ENCODE measurements at places on chromosomes 3 and 15.

DNA sequence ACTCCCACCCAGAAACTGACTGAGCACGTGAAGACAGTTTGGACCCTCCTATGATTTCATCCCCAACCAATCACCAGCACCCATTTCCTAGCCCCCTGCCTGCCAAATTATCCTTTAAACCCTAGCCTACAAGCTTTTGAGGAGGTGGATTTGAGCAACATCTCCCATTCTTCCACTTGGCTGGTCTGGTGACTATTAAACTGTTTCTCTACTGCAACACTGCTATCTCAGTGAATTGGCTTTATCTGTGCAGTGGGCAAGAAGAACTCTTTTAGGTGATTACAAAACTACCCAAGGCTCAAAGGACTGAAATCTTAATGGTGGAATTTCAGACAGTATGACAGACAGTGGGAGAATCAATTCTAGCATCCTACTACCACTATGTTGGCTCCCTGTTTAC is 57.6 kb downstream of the FOXB1 start:
- no peak for DNase-seq

DNA sequence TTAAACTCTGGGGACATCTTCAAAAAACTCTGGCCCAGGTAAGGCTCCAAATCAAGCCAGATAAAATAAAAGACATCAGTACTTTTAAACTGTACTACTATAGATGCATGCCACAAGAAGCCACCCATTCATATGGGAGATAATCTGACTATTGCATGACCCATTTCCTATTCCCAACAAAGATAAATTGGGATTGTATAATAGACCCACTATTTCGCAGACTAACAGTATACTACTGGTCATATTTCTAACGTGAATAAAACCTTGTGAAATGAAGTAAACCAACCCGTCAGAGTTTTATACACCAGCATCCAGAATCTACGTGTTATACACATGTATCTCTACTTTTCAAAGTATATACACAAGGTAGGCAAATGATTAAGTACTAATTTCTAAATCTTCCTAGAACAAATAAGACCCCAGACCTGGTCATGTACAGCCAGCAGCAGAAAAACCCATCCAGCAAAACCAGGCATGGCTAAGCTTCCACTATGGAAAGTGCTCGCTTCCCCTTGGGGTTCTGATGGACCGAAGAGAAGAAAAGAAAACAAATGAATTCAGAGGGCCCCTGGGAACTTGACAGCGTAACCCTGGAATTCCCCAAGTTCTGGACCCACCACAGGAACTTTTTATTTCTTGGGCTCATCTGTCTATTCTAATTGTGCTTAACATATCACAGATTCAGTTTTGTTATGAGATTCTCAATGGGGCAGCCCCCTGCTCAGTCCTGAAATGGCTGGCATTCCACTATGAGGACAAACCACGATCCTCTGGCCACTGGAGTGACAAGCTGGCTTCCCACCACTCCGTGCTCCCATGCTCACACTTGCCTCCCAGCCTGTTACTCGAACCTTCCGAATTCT is 69.1 kb downstream of the MB21D2 start:
- DNase-seq, result no peak

DNA sequence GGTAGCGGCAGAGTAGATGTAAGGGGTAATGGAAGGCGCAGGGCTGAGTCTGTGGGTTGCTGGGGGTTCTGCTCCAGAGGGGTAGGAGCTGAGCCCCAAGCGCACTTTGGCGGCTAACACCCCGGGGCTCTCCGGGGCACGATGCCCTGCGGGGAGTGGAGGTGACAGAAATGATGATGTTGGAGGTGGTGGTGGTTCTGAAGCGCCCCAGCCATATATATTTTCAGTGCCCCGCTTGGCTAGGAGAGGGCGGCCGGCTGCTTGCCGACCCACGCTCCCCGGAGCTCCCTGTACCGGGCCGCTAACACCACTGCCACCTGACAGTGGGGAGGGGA is 9.7 kb downstream of the ZIC4 start:
- DNase-seq, result no peak

- DNase-seq, result no peak
These were observed 28.2 kb downstream of the IDH2 start for GRCh38 chr15:90074023-90074422.

GRCh38 chr15:40338041-40338657 is 2.6 kb downstream of the CCDC9B start:
- peak; percentile 73 for DNase-seq

DNA sequence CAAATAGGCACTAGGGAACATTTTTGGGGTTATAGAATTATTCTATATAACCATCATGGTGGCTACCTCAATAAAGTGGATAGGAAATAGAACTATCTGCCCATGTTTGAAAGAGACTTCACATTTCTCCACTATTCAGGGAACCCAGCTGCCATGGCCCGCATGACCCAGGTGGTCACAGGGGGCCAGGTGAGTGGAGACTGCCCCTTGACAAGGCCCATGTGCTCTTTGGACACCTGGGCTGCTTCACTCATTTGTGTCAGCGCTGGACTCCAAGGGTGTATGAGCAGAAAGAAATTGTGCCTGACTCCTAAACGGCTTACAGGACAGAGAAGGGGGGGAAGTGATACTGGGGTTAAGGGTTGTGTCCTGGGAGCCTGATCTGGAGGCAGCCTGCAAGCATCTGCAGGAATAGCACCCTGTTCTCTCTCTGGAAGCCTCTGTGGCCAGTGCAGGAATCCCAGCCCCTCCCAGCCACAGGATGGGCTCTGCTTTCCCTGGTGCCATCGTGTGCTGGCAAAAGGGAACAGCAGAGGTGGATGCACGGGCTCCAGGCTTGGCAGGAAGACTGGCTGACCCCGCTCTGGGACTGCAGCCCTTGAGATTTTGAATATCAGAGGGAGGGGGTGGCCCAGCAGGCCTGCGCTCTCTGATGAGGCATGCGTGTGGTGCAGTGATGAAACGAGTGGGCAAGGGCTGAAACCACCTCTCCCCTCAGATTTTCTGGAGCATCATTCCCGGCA is 9.1 kb upstream of the C3orf22 start:
- DNase-seq, result no peak

DNA sequence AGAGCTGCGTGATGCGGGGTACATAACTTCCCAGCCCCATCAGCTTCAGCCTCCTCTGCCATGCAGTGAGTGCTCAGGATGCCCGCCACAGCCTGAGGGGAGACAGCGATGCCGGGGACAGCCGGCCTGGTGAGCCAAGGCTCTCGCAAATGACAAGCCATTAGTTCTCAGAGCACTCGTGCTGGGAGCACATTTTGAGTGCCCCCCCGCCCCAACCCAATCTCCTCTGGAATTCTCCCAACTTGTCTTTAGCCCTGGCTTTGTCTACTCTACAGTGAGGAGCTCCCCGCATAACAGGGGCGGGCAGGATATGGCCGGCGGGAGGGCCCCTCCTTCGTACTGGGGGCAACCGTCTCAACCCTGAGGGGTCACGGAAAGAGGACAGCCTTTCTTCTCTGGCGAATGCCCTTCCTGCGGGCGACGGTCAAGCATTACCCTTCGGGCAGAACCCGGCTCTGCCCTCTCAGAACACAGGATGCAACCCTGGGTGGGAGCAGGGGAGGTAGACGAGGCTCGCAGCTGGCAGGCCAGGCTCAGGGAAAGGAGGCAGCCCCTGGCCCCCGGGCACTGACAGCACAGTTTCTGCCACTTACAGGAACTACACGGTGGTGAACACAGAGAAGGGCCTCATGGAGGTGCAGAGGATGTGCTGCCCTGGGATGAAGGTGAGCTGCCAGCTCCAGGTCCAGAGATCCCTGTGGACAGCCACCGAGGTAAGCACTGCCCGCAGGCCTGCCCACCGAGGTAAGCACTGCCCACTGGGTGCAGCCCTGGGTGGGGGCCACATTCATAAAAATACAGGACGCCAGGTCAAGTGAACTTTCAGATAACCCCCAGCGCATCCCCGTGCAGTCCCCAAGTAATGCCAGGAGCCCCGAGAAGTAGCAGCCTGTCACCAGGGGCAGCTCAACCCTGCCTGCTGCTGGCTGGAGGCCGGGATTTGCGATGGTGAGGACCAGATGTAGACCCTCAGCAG is 141.7 kb downstream of the LRRK1 start:
- no peak for DNase-seq

- DNase-seq, result no peak
These were observed 89.9 kb upstream of the PRR23E start for GRCh38 chr3:127103080-127103479.

DNA sequence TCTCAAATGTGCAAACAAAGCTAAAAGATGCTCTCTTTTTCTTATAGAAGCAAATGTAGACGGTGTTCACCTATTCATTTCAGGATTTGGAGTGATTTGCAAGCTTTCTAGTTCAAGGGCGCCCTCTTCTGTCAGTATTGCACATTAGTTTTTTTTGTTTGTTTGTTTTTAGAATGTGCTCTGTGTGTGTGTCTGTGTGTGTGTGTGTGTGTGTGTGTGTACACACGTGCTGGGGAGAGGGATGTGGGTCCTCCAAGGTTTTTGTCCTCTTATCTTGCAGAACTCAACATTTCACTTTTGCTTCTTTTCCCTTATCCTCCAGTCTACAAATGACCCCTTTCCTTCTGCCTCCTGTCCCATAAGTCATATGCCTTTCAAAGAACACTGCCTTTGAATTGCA is 23.5 kb downstream of the DNAH1 start:
- DNase-seq, result no peak

- no peak for DNase-seq
These were observed 221.2 kb downstream of the TUSC7 start for GRCh38 chr3:116930786-116931185.

DNA sequence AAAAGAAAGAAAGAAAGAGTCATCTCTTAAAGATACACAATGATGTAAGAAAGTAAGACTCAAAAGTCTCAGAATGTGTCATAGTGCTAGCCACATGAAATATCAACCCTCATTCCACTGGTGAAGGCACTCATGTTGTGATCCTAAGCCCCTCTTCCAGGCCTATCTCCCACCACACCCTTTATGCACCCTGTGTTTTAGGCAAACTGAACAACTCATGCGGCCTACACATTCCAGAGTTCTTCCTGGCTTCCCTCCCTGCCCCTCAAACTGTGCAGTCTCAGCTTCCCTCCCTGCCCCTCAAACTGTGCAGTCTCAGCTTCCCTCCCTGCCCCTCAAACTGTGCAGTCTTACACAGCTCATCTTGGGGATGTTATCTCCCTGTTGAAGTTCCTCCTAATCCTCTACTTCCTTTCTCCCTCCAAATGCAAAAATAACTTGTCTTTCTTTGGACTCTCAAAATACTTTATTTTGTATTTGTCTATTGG is 69.0 kb upstream of the FNDC3B start:
- DNase-seq, result no peak

- DNase-seq, result no peak
These were observed 458.4 kb upstream of the ADAMTS9 start for GRCh38 chr3:65146179-65146578.

GRCh38 chr15:55230051-55230670 is 33.4 kb upstream of the RSL24D1 start:
- DNase-seq, result no peak

- peak; percentile 78 for DNase-seq
These were observed 525.5 kb upstream of the CFAP20DC start for GRCh38 chr3:59575113-59576001.

- DNase-seq, result no peak
These were observed 60.9 kb upstream of the TJP1 start for GRCh38 chr15:29883126-29883525.

GRCh38 chr15:89912674-89913396 is at the start of gene ARPIN:
Gene ARPIN (minus strand): TSS chr15:89912952. CDS start chr15:89912835, 117 bp downstream.
- no peak for DNase-seq

- DNase-seq, result no peak
These were observed 458.1 kb upstream of the RASGRP1 start for GRCh38 chr15:39022532-39023305.

DNA sequence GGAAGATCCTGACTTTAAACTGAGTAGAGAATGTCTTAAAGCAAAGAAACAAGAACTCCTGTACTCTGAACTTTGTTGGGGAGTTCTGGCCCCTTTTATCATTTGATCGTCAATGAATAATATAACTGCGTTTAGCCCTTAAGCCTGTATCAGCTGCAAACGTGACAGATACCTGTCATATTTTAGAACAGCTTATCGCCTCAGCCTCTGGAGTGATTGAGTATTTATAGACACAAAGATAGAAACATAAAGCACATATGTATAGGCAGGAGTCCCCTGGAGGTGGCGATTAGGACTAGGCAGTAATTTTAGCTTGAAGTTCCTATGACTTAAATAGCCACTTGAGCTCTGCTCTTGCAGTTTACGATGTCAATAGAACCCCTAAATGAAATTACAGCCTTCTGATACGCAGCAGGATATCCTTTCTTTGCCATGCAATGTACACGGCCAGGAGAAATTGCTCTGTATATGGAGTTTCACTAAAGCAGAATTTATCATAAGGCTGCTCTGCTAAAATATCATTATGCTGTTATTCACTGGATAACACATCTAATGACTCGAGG is 321.8 kb downstream of the TIGIT start:
- no peak for DNase-seq

DNA sequence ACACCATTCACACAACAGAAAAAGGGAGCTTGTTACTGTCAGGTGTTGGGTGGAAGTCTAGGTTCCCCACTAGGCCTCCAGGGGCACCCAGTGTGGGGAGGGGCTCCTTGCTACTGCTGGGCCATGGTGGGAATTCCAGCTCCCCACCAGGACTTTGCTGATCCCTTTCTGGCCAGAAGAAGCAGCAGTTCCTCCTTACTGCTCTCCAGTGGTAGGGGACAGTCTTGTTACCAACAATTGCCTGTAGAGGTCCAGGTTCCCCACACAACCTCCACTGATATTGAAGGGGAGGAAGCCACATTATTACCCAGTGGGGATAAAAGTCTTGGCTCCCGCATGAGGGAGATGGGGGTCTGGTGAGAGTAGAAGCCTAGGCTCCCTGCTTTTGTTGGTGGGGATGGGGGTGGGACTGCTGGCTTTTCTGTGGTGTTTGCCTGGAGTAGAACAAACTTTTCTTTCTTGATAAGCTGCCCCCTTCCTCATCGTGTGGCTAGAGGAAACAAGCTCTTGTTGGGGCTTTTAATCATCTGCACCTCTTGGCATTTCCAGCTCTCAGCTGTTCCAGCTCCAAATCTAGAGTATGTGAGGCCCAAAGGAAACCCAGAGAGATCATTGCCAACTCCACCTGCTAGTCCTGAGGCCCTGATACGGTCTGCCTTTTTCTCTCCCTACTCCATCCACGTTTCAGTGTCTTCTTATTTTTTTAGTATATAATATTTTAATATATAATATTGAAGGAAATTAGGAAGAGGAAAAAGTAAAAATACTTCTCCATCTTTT is 824.2 kb downstream of the AGBL1 start:
- DNase-seq, result no peak

DNA sequence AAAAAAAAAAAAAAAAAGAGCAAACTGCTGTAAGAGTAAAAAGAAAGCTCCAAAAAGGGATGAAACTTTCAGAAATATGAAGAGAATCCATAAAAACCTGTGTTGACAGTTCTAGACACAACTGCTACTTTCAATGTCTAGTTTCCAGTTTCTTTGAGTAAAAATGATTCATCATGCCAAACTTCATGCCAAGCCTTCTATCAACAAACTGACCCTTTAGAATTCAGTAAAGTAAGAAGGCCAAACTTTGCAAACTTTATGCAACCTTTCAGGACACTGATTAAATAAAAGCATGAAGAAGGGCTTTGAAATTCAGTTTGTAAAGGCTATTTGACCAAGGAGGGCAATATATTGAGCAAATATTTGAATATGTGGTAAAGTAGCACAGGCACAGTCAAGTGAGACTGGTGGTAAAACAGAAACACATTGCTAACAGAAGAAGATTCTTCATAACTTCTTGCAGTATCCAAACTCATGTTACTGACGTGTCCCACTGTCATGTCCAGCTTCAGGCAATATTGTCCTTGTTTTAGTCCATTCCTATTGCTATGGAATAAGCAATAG is 56.3 kb upstream of the CFAP20DC start:
- DNase-seq, result no peak
